ENCODE measurements at places on chromosomes 13 and 19. TPM values are rescaled to one million over a fixed set of nuclear protein-coding genes. Genes with fewer than 3 reads are reported as not detected.
A peak's percentile ranks its signal among the peaks of the same experiment; 100 is the strongest.

DNA sequence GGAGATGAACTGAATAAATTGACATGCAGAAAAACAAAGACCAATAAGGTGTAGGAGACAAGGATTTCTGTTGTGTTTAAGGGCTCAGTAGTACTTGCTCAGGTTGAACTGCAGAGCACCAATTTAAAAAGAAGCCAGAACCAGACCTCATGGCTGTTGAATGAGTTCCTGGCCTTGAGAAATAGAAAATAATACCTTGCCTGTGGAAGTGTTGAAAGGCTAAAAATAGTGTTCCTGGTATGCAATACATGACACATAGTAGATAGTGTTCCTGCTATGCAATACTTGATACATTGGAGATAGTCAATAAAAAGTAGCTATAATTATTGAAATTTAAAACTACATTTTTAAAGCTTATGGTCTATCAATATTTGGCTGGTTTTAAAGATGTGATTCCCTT is 595.8 kb downstream of the PCDH9 start:
- H3K36me3 ChIP-seq = no peaks in the 10 kb centered on the region
- no peaks in the 10 kb centered on the region for H3K27me3 ChIP-seq
- no peak overlapping the region for H3K4me3 ChIP-seq
- DNase-seq = no peak
- no peaks in the 10 kb centered on the region for H3K4me1 ChIP-seq

DNA sequence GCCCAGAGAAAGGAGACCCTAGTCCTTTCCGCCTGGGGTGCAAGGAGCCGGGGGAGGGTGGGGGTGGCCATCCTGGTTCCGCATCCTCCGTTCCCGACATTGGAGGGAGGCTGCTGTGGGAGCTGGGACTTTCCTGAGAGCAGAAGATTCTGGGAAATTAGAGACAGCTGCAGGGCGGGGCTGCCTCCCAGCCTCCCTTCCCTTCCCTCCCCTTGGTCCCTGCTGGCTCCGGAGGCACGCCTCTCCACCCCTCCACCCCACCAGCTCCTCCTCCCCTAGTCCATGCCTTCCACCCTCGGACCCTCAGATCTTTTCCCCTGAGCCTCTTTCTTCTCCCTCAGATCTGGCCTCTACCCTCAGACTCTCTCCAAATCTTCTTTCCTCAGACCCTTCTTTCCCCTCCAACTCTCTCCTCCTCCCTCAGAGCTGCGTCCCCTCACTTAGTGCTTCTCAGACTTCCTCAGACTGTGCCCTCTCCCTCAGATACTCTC is 3.1 kb upstream of the BCL3 start:
- peaks cover 70% of the 10 kb centered on the region for H3K4me1 ChIP-seq
- no peak overlapping the region for H3K4me3 ChIP-seq
- DNase-seq = peak; percentile 77
- H3K27me3 ChIP-seq = no peaks in the 10 kb centered on the region
- H3K27ac ChIP-seq = peak overlapping the region; percentile 84
- no peaks in the 10 kb centered on the region for H3K36me3 ChIP-seq

GRCh38 chr19:44539236-44539826 is 9.9 kb upstream of the CEACAM20 start:
- no peak for DNase-seq
- H3K4me3 ChIP-seq = no peak overlapping the region
- H3K4me1 ChIP-seq = no peaks in the 10 kb centered on the region
- H3K36me3 ChIP-seq = no peaks in the 10 kb centered on the region
- no peaks in the 10 kb centered on the region for H3K27me3 ChIP-seq
- H3K27ac ChIP-seq = no peak overlapping the region

GRCh38 chr19:8605514-8605913 is 5.0 kb downstream of the ADAMTS10 start:
- no peak overlapping the region for H3K4me3 ChIP-seq
- no peak for DNase-seq
- H3K36me3 ChIP-seq = peaks cover 13% of the 10 kb centered on the region
- H3K27ac ChIP-seq = no peak overlapping the region

GRCh38 chr19:46610413-46610775 is 9.3 kb downstream of the CALM3 start:
- H3K4me1 ChIP-seq = peaks cover under 1% of the 10 kb centered on the region
- no peak overlapping the region for H3K4me3 ChIP-seq
- H3K27me3 ChIP-seq = no peaks in the 10 kb centered on the region
- H3K36me3 ChIP-seq = peaks cover 47% of the 10 kb centered on the region
- DNase-seq = peak; percentile 18
- no peak overlapping the region for H3K27ac ChIP-seq

GRCh38 chr13:51595416-51595815 is 11.2 kb downstream of the WDFY2 start:
- DNase-seq = no peak
- no peak overlapping the region for H3K27ac ChIP-seq
- no peaks in the 10 kb centered on the region for H3K27me3 ChIP-seq
- H3K36me3 ChIP-seq = no peaks in the 10 kb centered on the region
- no peak overlapping the region for H3K4me3 ChIP-seq
- H3K4me1 ChIP-seq = peaks cover 14% of the 10 kb centered on the region

- no peak overlapping the region for H3K4me3 ChIP-seq
- H3K27me3 ChIP-seq = no peaks in the 10 kb centered on the region
- DNase-seq = peak; percentile 83
- peaks cover 4% of the 10 kb centered on the region for H3K4me1 ChIP-seq
- no peaks in the 10 kb centered on the region for H3K36me3 ChIP-seq
- H3K27ac ChIP-seq = no peak overlapping the region
Measured at GRCh38 chr13:44870456-44870929, 118.8 kb downstream of the NUFIP1 start.

DNA sequence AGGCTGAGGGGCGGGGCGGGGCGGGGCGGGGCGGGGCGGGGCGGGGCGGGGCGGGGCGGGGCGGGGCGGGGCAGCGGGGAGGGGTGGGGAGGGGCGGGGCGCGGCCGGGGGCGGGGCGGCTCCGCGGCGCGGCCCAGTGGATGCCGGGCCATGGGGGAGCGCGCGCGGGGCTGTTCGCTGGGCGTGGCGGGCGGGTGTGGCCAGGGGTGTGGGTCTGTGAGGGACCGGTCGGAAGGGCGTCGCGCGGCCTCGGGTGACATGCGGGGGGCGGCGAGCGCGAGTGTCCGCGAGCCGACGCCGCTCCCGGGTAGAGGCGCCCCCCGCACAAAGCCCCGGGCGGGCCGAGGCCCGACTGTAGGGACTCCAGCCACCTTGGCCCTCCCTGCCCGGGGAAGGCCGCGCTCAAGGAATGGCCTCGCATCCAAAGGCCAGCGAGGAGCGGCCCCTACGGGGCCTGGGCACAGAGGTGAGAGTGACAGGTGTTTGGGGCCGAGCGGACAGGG is at the start of gene ZFP28:
TSS of gene ZFP28 (plus strand) at position 188 of the 503 bp plus-strand sequence. CDS start at position 259, 71 bp downstream.
- H3K27ac ChIP-seq = peak within 1 kb of the TSS; percentile 95
- peak within 1 kb of the TSS; percentile 81 for H3K4me3 ChIP-seq
- peaks cover 5% of the 10 kb centered on the region for H3K36me3 ChIP-seq

The IL4I1 gene
- 1.8 TPM for total RNA-seq

Measured in upper lobe of right lung (tissue), 1 donor.